Transverse colon (tissue), 4 donors: ENCODE measurements at places on chromosomes 6 and 20. TPM values are rescaled to one million over a fixed set of nuclear protein-coding genes. Genes with fewer than 3 reads are reported as not detected.
A peak's percentile ranks its signal among the peaks of the same experiment; 100 is the strongest.

IYD gene
- 16.0 TPM for total RNA-seq

RHAG gene
- total RNA-seq = not detected

PRR18 gene
- not detected for total RNA-seq

HLA-DRB1 gene
- total RNA-seq = 7.9 TPM

CCN2 gene
- 37.0 TPM for total RNA-seq

- DNase-seq = peak; percentile 57
These were observed 14.2 kb downstream of the KCNG1 start for GRCh38 chr20:51008718-51009117.
